ENCODE measurements at places on chromosomes 3 and 15.

- DNase-seq = no peak
Observed at GRCh38 chr15:85905751-85906450, 111.2 kb upstream of the KLHL25 start.

- DNase-seq = no peak
Observed at GRCh38 chr3:7309641-7310102, 448.8 kb downstream of the GRM7 start.

- DNase-seq = no peak
Observed at GRCh38 chr3:55484191-55484689, 2.9 kb downstream of the WNT5A start.

DNA sequence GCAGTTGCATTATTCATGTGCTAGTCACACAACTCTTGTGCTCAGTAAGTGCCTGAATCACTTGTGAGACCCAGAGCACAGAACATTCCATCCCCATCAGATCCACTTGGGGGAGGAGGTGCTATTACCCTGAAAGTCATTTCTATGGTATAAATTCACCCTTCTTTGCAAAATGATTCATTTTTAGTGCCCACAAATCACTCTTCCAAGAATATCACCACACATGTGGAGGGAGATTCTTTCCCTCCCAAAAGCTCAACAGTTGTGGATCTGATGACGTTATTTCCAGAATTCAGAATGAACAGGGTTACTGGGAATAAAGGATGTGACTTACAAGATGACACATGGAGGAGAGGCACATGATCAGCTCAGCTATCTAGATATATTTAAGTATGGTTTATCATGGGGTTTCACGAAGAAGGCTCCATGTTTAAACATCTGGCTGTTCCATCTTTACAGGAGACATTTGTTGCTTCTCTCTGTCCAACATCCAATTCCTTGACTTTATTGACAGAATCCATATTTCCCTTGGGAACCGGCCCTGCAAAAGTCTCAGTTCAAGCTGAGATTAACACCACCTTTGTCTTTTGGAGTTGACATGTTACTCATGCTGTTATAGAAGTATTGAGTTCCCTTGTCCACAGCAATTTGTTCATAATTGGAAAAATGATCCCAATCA is 214.2 kb upstream of the PROK2 start:
- DNase-seq = no peak

DNA sequence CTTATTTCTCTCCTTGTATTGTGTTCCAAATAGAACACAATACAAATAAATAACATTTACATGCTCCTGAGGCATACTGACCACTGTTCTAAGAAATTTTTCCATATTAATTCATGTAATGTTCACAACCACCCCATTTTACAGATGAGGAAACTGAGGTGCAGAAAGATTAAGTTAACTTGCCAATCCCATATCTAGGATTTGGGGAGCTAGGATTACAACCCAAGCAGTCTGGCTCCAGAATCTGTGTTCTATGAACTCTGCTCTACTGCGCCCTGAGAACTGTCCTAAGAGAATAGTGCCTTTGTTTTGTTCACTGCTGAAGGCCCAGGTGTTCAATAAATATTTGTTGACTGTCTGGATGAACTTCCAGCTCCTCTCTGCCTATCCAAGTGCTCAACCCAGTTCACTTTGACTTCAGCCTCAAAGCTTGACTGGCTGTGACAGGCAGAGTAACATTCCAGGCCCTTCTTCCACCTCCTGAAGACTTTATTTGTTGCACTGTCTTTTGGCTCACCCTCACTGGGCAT is 3.1 kb downstream of the NEK10 start:
- DNase-seq = no peak

DNA sequence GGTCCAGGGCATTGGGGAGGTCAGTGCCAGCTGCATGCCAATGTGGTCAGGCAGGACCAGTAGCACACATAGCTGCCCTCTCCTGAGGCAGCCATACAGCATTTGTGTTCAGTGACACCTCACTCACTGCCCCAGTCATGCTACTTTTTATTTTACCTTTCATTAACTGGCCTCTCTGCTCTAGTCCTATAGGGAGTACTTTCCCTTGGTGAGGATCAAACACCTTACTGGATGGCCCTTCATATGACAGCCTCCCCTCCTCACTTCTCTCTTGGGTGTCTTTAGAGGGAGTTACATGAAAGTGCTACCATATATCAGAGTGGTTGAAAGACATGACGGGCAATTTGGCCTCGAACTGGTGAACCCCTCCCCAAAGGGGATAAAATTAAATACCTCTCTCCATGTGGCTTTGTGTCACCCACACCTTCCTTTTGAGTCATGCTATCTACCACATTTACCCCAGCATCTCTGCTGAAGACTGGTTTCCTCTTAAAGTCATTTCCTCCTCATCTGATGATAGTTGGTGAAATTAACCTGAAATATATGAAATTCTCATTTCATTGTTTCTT is 17.6 kb downstream of the RLBP1 start:
- DNase-seq = no peak

GRCh38 chr3:107979538-107979937 is 111.3 kb downstream of the CD47 start:
- no peak for DNase-seq

DNA sequence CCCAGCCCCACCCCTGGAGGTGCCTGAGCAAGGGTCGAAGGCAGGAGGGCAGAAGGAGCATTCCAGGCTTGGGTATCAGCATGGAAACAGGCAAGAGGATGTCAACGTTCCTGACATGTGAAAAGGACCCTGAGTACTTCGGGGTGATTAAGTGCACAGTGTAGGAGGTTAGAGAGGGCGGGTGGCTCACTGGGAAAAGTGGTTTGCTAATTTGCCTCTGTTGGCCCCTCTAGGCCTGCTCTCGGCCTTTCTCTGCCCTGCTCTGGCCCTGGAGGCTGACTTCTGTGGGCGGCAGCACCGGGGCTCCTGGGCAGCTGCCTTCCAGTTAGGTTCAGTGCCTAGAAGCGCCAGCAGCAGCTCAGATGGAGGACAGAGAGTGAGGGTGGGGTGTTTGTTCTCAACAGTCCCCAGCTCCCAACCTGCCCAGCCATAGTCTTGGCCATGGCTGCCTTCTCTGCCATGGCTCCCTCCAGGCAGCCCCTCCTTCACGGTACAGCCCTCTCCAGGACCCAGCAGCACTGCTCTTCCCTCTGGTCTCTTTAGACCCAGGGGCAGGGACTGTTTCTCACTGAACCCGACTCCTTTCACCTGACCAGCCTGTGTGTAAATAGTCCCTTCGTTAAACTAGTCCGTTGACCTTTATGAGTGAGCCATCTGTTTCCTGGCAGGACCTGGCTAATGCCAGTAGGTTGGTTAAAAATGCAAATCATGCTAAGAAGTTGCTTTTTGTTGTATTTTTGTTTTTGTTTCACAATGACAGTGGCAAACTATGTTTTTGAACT is 107.1 kb upstream of the TPM1 start:
- DNase-seq = no peak

DNA sequence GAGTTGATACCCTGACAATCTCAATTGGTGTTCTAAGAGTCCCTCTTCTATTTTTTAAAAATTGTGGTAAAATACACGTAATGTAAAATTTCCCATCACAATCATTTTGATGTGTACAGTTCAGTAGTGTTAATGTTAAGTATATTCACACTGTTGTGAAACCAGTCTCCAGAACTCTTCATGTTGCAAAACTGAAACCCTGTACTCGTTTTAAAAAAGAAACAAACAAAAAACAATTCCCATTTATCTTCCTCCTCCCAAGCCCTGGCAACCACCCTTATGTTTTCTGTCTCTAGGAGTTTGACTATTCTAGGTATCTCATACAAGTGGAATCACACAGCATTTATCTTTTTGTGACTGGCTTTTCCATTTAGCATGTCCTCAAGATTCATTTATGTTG is 28.7 kb upstream of the ALPK3 start:
- DNase-seq = no peak

DNA sequence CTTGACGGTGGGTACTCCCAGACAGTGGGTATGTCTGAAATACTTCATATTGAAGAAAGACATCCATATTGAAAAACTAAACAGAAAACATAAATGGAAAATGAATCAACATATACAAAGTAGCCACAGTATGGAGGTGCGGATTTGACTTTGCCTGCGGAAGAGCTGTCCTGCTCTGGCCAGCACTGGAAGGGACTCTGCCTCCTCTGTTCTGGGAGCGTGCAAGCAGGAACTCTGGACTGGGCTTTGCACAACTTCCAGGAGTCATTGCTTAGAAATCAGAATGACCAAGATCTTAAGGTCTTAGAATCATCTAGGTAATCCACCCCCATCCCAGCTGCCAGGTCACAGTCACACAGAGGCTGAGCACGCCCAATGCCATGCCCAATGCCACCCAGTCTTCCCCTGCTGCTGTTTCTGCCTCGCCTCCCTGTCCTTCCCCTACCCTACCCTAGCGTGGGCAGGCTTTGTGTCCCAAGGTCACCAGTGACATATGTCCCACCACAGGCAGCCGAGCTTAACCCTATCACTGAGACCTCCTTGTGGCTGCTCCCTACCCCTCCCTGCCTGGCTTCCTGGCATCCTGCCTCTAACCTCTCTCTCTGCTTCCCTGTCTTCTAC is 36.3 kb downstream of the CDC25A start:
- no peak for DNase-seq

GRCh38 chr3:49313896-49314688 is 25.8 kb downstream of the USP4 start:
- no peak for DNase-seq

DNA sequence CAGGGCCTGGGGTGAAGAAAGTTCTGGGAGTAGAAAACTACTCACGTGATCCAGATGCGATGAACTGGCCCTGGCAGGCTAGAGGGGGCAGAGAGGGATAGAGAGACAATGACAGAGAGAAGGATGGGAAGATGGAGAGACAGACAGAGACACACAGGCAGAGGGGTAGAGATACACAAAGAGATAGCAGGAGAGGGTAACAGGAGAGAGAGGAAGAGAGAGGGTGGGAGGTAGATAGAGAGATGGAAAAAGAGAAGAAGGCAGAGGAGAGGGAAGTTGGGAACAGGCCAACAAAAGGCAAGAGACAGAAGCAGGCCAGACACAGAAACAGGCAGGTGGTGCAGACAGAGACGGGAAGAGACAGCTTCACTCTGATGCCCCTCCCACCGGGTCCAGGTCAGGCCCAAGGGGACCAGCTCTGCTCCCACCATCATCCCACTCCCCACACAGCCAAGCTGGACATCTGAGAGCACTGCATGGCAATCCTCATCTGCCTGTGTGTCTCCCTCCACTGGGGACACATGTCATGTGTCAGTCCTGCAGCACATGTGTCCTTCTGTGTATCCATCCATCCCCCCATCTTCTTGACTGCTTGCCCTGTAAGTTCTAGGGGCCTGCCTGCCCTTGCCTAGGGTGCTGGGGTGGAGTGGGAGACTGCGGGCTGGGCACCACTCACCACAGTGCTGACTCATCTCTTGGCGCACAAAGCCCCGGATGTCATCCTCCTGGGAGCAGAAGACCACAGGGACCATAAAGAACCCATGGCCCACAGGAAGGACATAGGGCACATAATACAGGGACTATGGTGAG is 2.2 kb upstream of the UCN2 start:
- no peak for DNase-seq

- DNase-seq = no peak
Observed at GRCh38 chr3:56357266-56357665, 111.0 kb downstream of the ERC2 start.

DNA sequence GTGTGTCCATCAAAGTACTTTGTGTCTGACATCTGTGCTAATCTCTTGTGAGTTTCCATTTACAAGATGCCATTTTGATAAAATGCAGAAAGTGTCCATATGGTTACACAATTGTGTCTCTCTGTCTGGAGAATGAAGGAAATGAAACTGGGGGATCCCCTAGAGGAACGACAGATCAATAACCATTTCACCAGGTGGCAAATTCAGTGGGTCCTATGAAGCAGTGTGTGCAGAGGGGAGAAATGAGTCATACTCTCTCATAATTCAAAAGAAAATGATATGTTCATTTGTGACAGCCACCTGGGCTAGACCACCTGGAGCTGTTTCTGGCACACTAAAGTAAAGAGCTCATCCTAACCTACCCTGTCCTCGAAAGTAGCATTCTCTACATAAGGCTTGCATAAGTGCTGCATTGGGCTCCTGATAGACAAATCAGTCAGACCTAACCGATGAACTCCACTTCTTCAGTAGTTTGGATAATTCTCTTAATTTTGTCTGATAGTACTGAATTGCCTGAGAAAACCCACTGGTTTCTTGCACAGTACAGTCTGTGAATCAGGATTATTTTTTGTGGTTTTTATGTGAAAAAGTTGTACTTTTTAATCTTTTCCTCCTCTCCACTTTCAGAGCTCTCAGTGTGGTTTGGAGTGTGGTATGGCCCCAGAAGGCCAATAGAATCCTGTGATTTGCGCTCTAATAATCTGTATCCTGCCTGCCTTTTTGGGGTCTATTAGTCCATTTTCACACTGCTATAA is 10.3 kb upstream of the CD47 start:
- DNase-seq = no peak

DNA sequence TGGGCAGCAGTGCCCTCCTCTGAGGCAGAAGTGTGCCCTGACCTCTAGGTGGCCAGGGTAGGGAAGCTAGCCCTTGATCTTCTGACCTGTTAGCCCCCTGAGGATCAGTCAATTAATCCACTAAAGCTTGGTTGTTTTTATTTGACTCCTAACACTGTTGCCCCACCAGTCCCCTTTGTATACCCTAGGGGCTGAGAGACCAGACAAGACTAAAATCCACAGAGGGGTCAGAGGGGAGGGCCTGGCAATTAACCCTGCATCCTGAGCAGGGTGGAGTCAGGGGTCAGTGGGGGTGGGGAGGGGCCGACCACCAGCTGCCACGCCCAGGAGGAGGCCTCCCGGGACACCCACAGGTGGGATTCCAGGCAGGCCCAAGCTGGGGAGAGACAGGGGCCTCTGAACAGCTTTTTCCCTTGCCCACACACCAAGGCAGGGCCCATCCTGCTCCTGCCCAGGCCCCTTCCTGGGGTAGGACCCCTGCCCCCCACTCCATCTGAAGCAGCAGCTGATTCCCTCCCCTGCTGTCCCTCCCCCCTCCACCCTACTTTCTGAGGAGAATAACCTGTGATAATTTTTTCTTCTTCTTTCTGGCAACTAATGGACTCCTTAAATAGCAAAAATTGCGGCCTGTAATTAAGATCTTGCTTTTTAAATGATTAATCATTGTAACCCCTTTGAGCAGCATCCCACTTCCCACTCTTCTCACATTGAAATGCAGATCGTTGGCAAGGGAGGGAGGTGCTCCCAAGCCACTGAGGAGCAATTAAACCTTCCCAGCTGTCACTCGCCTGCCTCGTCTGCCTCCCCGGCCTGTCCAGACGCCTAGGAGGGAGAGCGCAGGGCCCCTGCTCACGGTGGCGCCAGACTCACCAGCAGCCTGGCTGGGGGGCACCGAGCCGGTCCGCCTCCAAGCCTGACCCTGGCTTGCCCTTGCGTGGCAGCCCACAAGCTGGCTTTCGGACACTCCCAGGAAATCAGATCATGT is 51.9 kb downstream of the RHCG start:
- DNase-seq = no peak

DNA sequence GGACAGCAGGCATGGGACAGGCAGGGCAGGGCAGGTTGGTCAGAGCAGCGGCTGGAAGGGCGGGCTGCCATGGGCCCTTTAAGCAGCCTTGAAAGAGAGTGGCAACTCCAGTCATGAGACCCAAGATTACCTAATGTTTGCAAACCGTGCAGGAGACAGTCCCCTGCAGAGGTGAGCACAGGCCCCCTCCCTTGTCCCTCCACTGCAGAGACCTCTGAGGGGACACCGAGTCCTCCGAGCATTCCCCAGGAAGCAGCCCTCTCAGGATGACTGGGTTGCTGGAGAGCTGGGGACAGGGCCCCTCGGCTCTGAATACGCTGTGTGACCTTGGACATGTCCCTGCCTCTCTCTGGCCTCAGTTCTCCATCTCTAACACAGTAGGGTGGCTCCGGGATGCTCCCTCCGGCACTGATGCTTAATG is 81.4 kb downstream of the IQSEC1 start:
- no peak for DNase-seq

All from head of caudate nucleus (tissue), 42 donors.